H9 (cell line): ENCODE measurements at places on chromosomes 1 and 21. TPM values are rescaled to one million over a fixed set of nuclear protein-coding genes. Genes with fewer than 3 reads are reported as not detected.

Gene ASCL5
- total RNA-seq: 0.15 and 0.31 TPM in 2 replicates

Gene FALEC
- not detected in 2 replicates for total RNA-seq

Gene BLACAT1
- total RNA-seq: 3.8 and 4.0 TPM in 2 replicates

Gene GGPS1
- total RNA-seq: 43.3 and 44.7 TPM in 2 replicates

Gene CLCA4
- not detected in 2 replicates for total RNA-seq

Gene LAX1
- total RNA-seq: not detected in 2 replicates

DNA sequence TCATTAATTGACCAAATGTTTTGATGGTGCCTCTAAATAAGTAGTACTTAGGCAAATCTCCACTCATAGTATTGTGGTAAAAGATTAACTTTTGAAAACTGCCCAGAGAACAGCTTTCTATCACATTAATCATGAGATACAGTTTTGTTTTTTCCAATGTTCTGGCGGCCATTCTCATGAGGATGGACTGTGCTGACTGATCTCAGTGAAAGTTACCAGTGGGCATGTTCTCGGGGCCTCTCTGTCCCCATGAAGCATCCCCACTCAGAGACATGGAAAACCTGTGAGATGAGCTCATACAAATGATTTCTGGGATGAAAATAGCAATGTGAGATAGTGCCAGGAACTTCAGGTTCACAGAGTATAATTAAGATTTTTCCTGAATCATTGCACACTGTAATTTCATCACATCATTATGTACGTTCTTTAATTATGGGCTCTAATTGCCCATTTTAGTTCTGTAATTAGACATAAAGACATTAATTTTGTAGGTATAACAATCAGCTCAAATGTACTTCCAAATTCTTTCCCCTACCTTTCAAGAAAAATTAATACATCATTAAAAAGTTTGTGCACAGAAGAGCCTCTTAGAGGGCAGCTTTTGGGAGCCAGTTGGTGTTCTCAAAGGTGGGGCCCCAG is 40.5 kb downstream of the DDR2 start:
- no peak for DNase-seq

DNA sequence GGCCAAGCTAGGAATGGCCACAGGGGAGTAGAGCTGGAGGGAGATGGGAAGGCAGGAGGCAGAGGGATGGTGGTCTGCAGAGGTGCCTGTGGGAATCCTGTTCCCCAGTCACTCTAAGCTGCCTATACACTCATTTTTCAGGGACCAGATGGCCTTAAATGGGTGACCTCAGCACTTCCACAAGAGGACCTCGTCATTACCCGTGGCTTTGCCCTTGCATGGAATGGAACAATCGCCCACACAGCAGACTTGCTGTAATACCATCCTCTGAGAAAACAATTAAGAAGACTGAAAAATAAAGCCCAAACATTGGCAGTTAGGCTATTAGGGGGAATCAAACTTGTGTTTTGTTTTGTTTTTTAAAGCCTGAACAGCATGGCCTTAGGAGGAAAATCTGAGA is 12.9 kb upstream of the TNN start:
- DNase-seq: no peak

GRCh38 chr1:48249868-48250267 is 27.4 kb downstream of the SLC5A9 start:
- DNase-seq: no peak

DNA sequence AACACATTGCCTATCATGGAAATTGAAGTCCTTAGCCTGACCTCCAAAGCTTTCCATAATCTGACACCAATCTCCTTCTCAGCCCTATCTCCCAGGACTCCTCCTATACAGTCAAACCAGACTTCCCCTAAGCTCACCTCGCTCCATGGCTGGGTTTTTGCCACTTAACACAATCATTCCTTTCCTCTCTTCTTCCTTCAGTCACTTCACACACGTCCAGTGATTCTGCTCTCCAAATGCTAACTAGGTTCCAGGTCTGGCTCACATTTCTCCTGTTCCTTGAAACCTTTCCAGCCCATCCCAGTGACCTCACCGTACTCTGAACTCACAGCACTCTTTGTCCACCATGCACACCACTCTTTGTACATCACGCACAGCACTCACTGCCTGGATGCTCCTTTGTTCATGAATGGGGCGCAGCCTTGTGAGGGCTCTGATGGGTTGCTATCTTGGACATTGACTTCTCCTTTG is 98.4 kb downstream of the GLUL start:
- DNase-seq: no peak

- no peak for DNase-seq
Measured at GRCh38 chr1:23367451-23367790, 2.2 kb downstream of the ZNF436 start.

DNA sequence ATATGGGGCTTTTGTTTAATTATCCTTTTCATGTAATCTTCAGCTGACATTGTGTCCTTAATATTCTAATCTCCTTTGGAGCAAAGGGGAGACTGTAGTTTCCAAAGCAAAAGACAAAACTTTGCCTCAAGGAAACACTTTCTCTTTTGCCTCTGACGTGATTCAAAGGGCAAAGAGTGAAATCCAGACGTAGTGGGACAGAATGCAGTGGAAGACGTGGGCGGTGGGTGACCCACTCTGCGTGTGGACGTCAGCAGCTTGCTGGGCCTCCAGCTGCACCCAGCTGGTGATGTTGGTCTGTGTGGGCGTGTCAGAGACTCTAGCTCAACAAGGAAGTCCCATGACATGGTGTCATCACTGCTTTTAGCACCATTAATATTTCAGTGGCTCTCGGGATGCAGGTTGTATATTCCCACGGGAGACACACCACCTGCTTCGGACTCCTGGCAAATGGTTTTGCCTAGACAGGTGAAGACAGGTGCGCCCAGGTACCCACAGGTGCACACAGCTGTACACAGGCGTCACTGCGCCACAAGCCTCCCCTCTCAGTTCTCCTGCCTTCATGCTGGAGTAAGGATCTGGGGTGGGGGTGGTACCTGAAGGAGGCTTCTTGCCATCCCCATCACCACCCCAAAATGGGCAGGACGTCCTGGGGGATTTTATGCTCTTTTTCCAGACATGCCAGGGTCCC is 292.1 kb upstream of the VAMP3 start:
- DNase-seq: no peak

- DNase-seq: no peak
Measured at GRCh38 chr1:58936973-58937372, 153.1 kb upstream of the JUN start.
